ENCODE measurements at places on chromosomes 5 and 9.

GRCh38 chr5:52598968-52599367 is 188.7 kb upstream of the ITGA1 start:
- H3K4me1 ChIP-seq = no peaks in the 10 kb centered on the region
- H3K36me3 ChIP-seq = no peaks in the 10 kb centered on the region
- H3K27ac ChIP-seq = no peak overlapping the region
- H3K27me3 ChIP-seq = no peaks in the 10 kb centered on the region
- H3K4me3 ChIP-seq = no peak overlapping the region

DNA sequence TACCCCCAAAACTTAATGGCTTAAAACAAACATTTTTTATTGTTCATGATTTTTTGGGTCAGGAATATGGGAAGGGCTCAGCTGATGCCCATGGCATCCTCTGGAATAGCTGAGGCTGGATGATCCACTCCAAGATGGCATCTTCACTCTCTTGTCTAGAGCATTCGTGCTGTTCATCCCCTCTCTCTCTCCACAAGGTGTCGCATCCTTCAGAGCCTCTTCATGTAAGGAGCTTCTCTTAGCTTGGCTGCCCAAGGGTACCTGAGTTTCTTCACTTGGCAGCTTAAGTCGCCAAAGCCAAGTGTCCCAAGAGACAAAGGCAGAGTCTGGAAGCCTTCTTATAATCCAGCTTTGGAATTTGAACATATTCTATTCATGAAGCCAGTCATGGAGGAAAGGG is 294.7 kb downstream of the CHSY3 start:
- H3K27me3 ChIP-seq = no peaks in the 10 kb centered on the region
- H3K27ac ChIP-seq = no peak overlapping the region
- DNase-seq = peak; percentile 16
- H3K36me3 ChIP-seq = no peaks in the 10 kb centered on the region

- H3K4me3 ChIP-seq = no peak overlapping the region
- H3K36me3 ChIP-seq = no peaks in the 10 kb centered on the region
Observed at GRCh38 chr5:149314571-149315111, 30.7 kb upstream of the GRPEL2 start.

- no peaks in the 10 kb centered on the region for H3K4me1 ChIP-seq
- H3K27me3 ChIP-seq = no peaks in the 10 kb centered on the region
- DNase-seq = no peak
- no peak overlapping the region for H3K27ac ChIP-seq
- no peaks in the 10 kb centered on the region for H3K36me3 ChIP-seq
- no peak overlapping the region for H3K4me3 ChIP-seq
Observed at GRCh38 chr5:133928587-133929393, 39.6 kb downstream of the C5orf15 start.

- H3K27me3 ChIP-seq = no peaks in the 10 kb centered on the region
- no peaks in the 10 kb centered on the region for H3K36me3 ChIP-seq
- H3K27ac ChIP-seq = no peak overlapping the region
- no peak overlapping the region for H3K4me3 ChIP-seq
- DNase-seq = no peak
Observed at GRCh38 chr5:145903867-145904266, 31.1 kb upstream of the GRXCR2 start.

GRCh38 chr5:53730943-53731342 is 170.5 kb downstream of the NDUFS4 start:
- DNase-seq = no peak
- H3K27ac ChIP-seq = no peak overlapping the region
- H3K4me3 ChIP-seq = no peak overlapping the region

DNA sequence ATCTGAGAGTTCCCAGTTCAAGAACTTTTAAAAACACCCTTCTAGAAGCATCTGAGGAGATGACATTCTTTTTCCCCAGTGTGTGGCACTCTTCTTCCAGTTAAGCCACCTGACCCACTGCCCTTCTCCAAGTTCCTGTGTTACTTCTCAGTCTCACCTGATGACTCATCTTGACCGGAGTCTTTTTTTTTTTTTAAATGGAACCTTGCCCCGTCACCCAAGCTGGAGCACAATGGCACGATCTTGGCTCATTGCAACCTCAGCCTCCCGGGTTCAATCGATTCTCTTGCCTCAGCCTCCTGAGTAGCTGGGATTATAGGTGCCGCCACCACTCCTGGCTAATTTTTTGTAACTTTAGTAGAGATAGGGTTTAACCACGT is 224.1 kb upstream of the DAB2 start:
- H3K4me1 ChIP-seq = no peaks in the 10 kb centered on the region
- H3K4me3 ChIP-seq = no peak overlapping the region
- no peak for DNase-seq
- H3K27ac ChIP-seq = no peak overlapping the region

GRCh38 chr9:72858089-72858912 is 94.6 kb downstream of the ALDH1A1 start:
- H3K4me1 ChIP-seq = no peaks in the 10 kb centered on the region
- H3K27me3 ChIP-seq = no peaks in the 10 kb centered on the region
- no peaks in the 10 kb centered on the region for H3K36me3 ChIP-seq
- no peak for DNase-seq
- no peak overlapping the region for H3K27ac ChIP-seq
- no peak overlapping the region for H3K4me3 ChIP-seq

- H3K27ac ChIP-seq = no peak overlapping the region
- H3K4me3 ChIP-seq = no peak overlapping the region
- H3K4me1 ChIP-seq = peaks cover 2% of the 10 kb centered on the region
- no peaks in the 10 kb centered on the region for H3K27me3 ChIP-seq
Observed at GRCh38 chr9:130544364-130544763, 35.0 kb upstream of the FUBP3 start.

DNA sequence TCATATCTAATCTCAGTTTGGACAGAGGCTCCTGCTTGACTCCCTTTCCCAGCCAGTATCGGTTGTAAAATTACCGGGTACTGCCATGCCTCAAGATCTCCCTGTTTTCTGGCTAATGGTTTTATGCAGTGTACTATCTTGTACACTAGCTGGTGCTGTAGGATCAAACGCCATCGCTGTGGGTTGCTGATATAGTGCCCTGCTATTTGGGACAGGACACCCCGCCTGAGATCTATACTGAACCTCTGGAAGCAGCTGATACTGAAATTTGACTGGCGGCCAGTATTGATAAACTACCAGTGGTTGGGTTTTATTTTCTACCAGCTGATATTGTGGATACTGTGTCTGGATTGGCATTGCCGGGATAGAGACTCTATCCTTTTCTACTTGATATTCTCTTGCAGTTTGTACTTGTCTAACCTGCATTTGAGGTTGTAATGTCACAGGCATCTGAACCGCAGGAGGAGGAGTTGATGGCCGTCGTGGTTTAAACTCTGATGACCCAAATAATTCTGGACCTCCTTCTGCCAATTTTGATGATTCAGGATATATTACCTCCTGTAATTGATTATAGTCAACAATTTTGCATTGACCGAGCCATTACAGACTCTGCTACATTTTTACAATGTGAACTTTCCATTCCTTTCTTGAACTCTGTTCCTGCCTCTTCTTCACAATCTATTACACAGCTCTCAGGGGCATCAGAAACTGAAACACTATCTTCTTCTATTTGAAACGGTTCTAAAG is 112.5 kb upstream of the LARP1 start:
- no peak overlapping the region for H3K27ac ChIP-seq
- H3K27me3 ChIP-seq = no peaks in the 10 kb centered on the region
- H3K36me3 ChIP-seq = no peaks in the 10 kb centered on the region
- no peak for DNase-seq
- H3K4me1 ChIP-seq = no peaks in the 10 kb centered on the region

DNA sequence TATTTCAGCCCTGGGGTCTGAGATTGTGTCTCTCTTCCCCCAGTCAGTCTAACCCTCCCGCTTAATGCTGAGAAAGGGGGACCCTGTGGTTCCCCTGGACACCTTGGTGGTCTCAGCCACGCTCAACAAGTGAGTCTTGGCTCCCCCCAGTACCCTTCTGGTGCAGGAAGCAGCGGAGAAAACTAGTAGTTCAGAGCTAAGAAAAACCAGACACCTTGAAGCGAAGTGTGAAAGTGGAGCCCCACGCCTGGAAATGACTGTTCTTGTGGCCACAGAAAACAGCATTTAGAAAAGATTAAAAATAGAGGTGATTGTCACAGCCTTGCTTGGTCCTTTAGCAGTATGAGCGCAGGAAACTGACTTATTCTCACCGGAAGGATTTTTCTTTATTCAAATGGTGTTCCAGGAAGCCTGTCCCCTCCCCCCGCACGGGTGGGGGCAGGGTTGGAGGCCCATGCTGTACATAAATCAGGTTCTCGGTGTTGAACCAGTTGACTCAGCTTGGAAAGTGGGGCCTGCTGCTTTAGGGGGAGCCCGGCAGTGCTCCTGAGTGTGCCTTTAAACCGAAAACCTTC is 8.1 kb downstream of the ARPC5L start:
- H3K27ac ChIP-seq = no peak overlapping the region
- H3K4me1 ChIP-seq = peaks cover 5% of the 10 kb centered on the region
- DNase-seq = no peak
- peak overlapping the region; percentile 71 for H3K4me3 ChIP-seq
- no peaks in the 10 kb centered on the region for H3K27me3 ChIP-seq
- H3K36me3 ChIP-seq = peaks cover 14% of the 10 kb centered on the region

DNA sequence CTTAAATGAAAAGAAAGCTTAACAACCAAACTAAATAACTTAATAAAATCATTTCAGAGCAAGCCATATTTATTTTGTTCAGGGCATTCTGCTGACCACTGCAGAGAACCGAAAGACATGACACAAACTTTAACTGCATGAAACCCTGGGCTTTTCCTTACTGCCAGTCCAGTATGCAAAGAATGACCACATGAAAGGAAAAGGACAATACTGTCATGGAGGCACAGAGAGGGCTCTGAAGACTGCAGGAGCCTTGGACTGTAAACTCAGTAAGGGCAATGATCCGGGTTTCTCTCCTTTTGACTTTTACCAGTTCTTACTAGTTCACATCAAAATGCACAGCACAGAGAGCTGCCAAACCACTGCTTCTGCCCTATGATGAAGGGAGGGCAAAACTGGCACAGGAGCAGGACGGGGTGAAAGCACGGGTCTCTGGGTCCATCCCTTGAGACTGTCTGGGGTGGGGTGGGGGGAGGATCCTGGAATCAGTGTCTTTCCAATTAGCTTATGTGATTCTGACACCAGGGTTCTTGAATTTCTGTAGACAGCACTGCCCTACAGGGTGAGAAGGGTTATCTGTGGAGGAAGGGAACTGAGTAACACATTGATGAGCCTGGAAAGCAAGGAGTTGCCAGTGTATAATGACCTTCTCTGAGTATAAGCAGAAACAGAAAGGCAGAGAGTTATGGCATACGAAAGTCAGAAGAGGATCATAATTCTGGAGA is 44.7 kb downstream of the RNF130 start:
- H3K36me3 ChIP-seq = no peaks in the 10 kb centered on the region
- peaks cover 1% of the 10 kb centered on the region for H3K4me1 ChIP-seq
- H3K27ac ChIP-seq = no peak overlapping the region
- no peak overlapping the region for H3K4me3 ChIP-seq

- H3K36me3 ChIP-seq = no peaks in the 10 kb centered on the region
- no peak overlapping the region for H3K4me3 ChIP-seq
- no peak for DNase-seq
- no peak overlapping the region for H3K27ac ChIP-seq
- H3K27me3 ChIP-seq = no peaks in the 10 kb centered on the region
Observed at GRCh38 chr5:112978836-112979235, 2.2 kb downstream of the DCP2 start.

- no peaks in the 10 kb centered on the region for H3K36me3 ChIP-seq
- H3K27ac ChIP-seq = no peak overlapping the region
- no peak for DNase-seq
- H3K27me3 ChIP-seq = no peaks in the 10 kb centered on the region
- no peaks in the 10 kb centered on the region for H3K4me1 ChIP-seq
Observed at GRCh38 chr5:61995486-61995885, 310.5 kb upstream of the KIF2A start.
